ENCODE measurements at places on chromosomes 6 and 20. TPM values are rescaled to one million over a fixed set of nuclear protein-coding genes. Genes with fewer than 3 reads are reported as not detected.

MEA1 gene
- 60.0 TPM for total RNA-seq

DEFB132 gene
- total RNA-seq = not detected

ZNF292 gene
- total RNA-seq = 32.8 TPM

COL21A1 gene
- total RNA-seq = under 0.01 TPM

ANGPT4 gene
- not detected for total RNA-seq

CGA gene
- total RNA-seq = not detected

CAPN11 gene
- not detected for total RNA-seq

PLCG1 gene
- total RNA-seq = 60.9 TPM

TPD52L1 gene
- total RNA-seq = 9.7 TPM

GMPR gene
- 4.7 TPM for total RNA-seq
